ENCODE measurements at places on chromosomes 7 and 10. TPM values are rescaled to one million over a fixed set of nuclear protein-coding genes. Genes with fewer than 3 reads are reported as not detected.

- no peak overlapping the region for H3K27ac ChIP-seq
- H3K36me3 ChIP-seq = no peaks in the 10 kb centered on the region
- no peaks in the 10 kb centered on the region for H3K4me1 ChIP-seq
- H3K4me3 ChIP-seq = no peak overlapping the region
- no peak for DNase-seq
- H3K27me3 ChIP-seq = no peaks in the 10 kb centered on the region
Measured at GRCh38 chr10:119413093-119413453, 129.4 kb downstream of the RGS10 start.

DNA sequence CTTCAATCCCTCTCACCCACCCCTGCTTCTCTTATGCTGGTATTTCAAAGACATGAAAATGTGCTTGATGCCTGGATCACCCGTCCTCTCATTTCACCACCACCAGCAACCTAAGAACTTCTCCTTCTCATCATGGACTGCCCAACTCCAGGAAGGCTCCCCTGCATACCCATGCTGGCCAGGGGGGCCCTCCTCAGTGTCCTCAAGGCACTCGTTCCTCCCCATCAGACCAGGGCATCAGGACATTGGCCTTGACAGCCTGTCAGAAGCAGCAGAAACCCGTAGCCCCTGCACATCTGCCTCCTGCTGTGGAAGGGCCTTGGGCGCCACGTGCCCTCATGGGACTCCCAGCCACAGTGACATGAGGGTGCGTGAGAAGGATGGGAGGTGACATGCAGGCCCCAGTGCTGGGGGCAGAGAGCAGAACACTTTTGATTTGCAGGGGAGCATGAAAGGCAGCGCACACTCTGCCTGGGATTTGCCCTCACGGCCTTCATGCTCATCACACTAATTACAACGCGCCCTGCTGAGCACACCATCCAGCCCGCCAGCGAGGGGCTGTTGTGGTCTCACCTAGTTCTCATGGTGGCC, 1.9 kb upstream of the HSPA12A start:
- H3K27ac ChIP-seq = no peak overlapping the region
- H3K36me3 ChIP-seq = no peaks in the 10 kb centered on the region
- peaks cover 26% of the 10 kb centered on the region for H3K27me3 ChIP-seq
- no peak for DNase-seq
- H3K4me1 ChIP-seq = peaks cover 12% of the 10 kb centered on the region

DNA sequence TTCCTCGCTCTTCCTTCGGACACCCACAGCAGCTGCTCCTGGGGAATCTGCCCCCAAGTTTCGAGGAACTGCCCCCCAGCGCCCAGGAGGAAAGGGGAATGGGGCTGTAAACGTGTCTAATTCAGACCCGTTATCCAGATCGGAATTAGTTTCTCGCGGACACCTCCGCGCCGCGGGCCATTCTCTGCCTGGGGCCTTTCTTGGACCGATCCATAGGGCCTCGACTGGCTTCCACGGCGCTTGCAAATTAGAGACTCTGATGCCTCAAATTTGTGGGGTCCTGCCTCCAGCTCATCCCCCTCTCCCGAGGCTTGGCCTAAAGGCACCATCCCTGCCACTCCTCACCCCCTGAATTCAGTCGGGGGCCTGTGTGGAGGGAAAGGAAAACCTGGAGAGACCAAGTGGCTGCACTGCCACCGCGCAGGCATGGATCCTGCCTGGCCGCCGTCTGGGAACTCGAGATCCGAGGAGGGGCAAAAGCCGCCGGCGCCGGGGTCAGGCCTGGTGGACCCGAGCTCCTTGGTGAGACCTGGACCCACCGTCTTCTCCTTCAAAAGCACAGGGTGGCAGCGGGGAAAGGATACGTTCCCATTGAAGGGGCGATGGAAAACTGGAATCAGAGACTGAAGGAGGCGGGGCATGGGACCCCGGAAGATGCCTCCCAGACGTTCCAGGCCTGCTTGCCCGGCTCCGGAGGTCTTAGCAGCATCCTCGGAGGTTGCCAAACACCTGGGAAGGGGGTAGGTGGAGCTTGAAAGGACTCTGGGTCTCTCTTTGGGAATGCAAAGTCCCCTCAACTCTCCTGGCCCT, 13.7 kb downstream of the LBX1 start:
- H3K27me3 ChIP-seq = peaks cover 58% of the 10 kb centered on the region
- H3K4me1 ChIP-seq = peaks cover 29% of the 10 kb centered on the region
- DNase-seq = no peak
- H3K27ac ChIP-seq = no peak overlapping the region

DNA sequence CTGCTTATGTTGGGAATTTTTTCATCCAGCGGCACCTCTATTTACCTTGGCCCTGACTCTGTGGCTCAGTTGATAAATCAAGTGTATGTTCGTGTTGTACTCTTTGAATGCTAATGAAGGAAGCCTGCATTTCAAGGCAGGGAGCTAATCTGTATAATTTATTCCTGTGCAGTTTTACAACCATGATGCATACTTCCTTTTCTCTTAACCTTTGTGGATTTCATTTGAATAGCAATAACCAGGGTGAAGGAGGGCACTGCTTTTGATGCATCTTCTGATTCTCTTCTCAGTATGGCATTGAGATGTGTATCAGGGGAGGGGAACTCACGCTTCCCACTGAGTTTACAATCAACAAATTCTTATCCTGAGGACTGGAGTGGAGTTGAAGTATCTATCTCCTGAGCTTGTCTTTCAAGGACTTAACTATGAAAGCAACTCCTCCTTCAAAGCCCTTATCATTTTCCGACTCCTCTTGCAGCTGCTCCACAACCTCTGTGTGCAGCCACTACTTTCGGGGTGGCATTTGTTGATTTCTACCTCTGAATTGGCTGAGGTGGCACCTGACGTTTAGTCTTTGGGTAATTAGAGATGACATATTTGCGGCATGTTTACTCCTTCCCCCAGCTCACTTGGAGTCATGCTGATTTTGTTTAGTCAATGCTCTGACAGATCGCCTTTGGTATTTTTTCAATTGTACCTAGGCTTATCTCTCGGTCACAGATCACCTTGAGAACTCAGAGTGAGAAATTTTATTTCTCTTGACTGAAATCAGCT, 275.2 kb downstream of the PHTF2 start:
- H3K27me3 ChIP-seq = no peaks in the 10 kb centered on the region
- no peak for DNase-seq
- H3K4me3 ChIP-seq = no peak overlapping the region
- H3K4me1 ChIP-seq = no peaks in the 10 kb centered on the region
- H3K36me3 ChIP-seq = no peaks in the 10 kb centered on the region

The PRPS1L1 gene
- total RNA-seq = not detected

- no peak overlapping the region for H3K27ac ChIP-seq
Measured at GRCh38 chr10:116694243-116694926, 48.0 kb downstream of the HSPA12A start.

The STAG3 gene
- 5.5 TPM for total RNA-seq

DNA sequence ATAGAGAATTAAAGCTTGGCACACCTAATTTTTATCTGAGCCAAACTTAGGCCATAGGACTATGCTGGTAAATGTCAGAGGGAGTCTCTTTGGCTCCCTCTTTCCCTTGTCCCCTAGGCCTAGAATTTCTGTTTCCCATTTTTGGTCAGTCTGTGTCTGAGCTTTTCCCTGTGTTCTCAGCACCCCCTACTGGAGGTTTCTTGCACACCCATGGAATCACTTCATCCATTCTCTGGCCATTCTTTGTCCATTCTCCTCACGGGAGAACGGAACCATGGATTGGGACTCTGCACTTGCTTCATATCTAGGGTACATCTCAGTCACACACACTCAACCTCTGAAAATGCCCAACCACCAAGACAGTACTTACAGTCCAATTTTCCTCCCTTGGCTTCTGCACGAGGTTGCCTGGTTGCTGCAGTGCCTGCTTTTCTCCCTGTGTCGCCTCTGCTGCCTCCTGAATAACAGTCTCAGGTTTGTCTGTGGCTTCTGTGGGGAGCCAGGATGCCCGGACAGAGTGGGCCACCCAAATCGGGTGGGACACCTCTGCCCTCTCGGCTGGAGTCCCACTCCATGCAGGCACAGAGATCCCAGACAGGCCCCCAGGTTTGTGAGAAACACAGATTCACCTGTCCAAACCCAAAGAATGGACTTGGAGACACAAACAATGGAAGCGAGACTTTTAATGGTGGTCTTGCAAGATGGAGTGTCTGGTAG, 35.1 kb upstream of the DNAH11 start:
- H3K4me3 ChIP-seq = no peak overlapping the region
- H3K27ac ChIP-seq = no peak overlapping the region
- H3K4me1 ChIP-seq = no peaks in the 10 kb centered on the region
- peak; percentile 59 for DNase-seq
- H3K36me3 ChIP-seq = peaks cover 17% of the 10 kb centered on the region

DNA sequence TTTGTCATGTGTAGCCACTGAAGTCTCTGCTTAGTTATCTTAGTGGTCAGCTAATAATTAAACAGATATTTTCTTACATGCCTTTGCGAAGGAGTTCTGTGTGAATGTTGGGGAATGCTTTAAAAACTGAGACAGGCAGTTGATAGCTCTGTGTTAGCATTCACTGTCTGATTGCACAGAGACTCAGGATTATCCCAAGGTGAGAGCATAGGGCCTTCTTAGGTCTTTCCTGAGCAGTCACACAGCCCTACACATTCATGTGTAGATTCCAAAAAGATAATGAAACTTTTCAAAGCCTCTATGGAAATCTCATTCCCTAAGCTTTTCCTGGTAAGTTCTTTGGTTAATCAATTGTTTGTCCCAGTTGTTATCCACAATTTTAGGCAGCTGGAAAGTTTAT, 67.7 kb downstream of the CASD1 start:
- no peaks in the 10 kb centered on the region for H3K27me3 ChIP-seq
- peaks cover 9% of the 10 kb centered on the region for H3K36me3 ChIP-seq
- H3K27ac ChIP-seq = no peak overlapping the region
- no peak for DNase-seq
- H3K4me1 ChIP-seq = no peaks in the 10 kb centered on the region

DNA sequence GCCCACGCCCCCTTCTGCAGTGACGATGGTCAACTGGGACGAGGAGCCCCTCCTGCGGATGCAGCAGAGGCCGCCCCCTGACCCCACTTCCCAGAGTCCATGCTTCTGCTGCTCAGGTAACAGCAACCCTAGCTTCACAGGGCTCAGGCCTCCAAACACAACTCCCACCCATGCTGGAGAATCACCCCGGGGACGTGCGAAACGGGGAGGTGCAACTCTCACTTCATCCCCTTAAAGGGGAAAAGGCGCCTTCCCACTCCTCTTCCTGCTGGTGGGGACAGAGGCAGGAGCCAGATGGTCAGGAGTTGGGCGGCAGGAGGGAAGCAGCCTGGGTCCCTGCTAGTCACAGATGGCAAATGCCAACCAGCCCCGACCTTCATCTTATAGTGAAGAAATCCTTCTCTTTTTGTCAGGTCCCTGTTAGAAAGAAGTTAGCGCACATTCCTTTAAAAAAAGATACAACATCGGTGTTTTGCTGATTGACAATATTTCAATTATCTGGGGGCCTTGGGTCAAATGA, 155.4 kb downstream of the DIP2C start:
- H3K27ac ChIP-seq = no peak overlapping the region
- no peak overlapping the region for H3K4me3 ChIP-seq
- peaks cover 5% of the 10 kb centered on the region for H3K27me3 ChIP-seq
- H3K4me1 ChIP-seq = no peaks in the 10 kb centered on the region

DNA sequence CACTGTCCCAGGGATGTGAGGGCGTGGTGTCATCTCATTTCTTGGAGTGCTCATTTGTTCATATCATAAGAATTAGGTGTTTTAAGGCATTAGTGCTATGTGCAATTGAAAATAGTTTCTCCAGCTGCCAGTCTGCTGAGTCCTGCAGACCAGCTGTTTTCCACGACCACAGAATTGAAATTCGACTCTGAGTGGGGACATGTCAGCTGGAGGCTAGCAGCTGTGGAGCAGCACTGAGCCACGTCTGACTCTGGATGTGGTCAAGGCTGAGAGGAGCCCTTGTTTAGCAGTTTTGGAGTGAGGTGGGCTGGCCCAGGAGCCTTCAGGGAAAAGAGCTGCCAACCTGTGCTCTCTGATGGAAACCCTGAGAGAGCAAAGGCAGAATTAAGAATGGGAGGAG, 156.3 kb upstream of the GRB10 start:
- H3K27ac ChIP-seq = no peak overlapping the region
- H3K4me1 ChIP-seq = no peaks in the 10 kb centered on the region
- no peak for DNase-seq

GRCh38 chr10:56316603-56317002, 44.5 kb downstream of the ZWINT start:
- no peak for DNase-seq
- H3K36me3 ChIP-seq = no peaks in the 10 kb centered on the region
- H3K4me3 ChIP-seq = no peak overlapping the region
- no peak overlapping the region for H3K27ac ChIP-seq
- no peaks in the 10 kb centered on the region for H3K4me1 ChIP-seq

The SEMA3D gene
- total RNA-seq = not detected

DNA sequence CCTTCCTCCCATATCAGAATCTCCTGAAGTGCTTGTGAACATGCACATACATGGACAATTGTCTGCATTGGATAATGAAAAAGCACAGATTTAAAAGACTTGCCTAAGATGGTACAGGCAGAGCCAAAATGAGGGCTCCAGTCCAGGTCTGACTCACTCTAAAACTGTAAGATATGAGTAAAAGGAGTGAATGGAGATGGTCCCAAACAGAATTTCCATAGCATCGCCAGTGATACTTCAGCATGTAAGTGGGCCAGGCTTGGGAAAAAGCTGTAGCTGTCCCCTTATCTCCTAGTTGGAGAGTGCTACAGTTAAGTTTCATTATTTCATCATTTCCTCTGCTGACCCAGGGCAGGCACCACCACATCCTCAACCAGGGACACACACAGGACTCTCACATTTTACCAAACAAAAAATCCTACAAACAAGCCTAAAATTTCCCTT, 26.4 kb upstream of the IL6 start:
- no peaks in the 10 kb centered on the region for H3K27me3 ChIP-seq
- H3K4me1 ChIP-seq = no peaks in the 10 kb centered on the region

- no peak overlapping the region for H3K4me3 ChIP-seq
- H3K27ac ChIP-seq = no peak overlapping the region
- H3K36me3 ChIP-seq = no peaks in the 10 kb centered on the region
- no peaks in the 10 kb centered on the region for H3K27me3 ChIP-seq
Measured at GRCh38 chr10:42941790-42942189, 135.1 kb upstream of the RET start.

GRCh38 chr10:101018600-101019439, 12.1 kb downstream of the PDZD7 start:
- peak; percentile 65 for DNase-seq
- peaks cover 15% of the 10 kb centered on the region for H3K27me3 ChIP-seq
- no peak overlapping the region for H3K4me3 ChIP-seq
- H3K27ac ChIP-seq = no peak overlapping the region

- H3K4me3 ChIP-seq = no peak overlapping the region
- no peaks in the 10 kb centered on the region for H3K27me3 ChIP-seq
- H3K27ac ChIP-seq = no peak overlapping the region
- H3K36me3 ChIP-seq = no peaks in the 10 kb centered on the region
Measured at GRCh38 chr10:47317251-47317650, 5.0 kb upstream of the GDF2 start.

DNA sequence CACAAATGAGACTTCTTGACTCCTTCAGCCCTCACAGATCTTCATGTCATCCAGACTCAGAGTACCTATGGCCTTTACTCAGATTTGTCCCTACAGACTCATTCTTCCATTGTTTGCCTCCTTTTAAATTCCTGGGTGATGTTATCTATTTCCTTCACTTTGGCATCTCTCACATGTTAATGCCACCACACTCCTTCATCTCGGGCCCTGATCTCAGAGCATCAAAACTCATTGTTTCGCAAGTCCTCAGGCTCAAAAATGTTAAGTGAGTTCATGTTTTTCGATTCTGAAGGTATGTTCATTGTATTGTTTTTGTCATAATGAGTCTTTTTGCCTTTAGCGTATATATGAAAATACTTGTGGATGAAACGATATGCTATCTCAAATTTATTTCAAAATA, 62.3 kb upstream of the AHR start:
- peak; percentile 10 for DNase-seq
- H3K36me3 ChIP-seq = no peaks in the 10 kb centered on the region
- H3K27ac ChIP-seq = no peak overlapping the region
- no peaks in the 10 kb centered on the region for H3K27me3 ChIP-seq
- peaks cover 12% of the 10 kb centered on the region for H3K4me1 ChIP-seq
